ENCODE measurements at places on chromosomes 6 and 20.

GRCh38 chr20:14193443-14193842, 144.0 kb downstream of the FLRT3 start:
- DNase-seq: no peak

DNA sequence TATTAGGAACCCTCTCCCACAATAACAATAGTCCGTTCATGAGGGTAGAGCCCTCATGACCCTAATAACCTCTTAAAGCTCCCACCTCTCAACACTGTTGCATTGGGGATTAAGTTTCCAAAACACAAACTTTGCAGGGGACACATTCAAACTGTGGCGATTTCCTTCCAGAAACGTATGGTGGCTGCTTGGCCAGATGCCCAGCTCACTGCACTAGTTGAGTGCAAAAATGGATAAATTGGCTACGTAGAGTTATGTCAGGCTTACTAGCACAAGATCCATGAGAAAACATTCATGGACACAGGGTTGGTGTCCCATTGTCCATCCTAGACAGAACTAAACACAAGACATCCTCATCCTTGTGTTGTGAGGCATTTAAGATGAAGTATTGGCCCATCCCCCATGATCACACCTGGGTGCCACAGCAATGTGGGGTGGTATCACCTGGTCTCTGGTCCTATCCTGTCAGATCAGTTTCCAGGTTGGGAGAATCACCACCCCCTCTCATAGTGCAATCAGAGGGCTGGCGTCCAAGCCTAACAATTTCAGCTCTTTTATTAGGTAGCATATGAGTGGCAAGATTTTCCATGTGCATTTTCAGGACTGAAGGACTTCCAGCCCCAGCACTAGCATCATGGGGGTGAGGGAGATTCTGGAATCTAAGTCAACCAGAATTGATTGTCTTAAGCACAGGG, 63.4 kb upstream of the ELOVL5 start:
- DNase-seq: no peak

DNA sequence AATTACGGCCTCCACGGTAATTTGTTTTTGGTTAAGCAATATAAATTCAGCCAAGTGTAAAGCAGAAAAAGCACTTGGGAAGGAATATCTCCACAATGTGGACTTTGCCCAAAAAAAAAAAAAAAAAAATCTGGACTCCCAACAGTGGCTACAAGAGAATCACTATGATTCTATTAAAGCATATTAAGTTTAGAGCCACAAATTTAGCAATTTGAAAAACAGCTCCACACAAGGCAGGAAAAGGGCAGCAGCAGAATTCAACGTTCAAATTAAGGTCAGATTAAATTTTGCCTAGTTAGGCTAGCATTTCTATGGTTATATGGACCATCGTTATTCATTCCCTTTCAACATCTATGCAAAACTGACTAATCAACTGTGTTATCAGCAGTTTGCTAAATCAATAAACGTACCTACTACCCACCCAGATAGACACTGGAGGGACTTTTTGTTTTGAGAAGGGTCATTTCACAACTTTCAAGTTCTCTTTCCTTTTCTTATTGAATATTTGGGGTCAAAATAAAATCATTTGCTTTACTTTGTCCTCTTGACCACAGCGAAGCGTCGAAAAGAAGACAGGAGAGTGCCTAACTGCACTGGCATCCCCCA, 1.0 kb downstream of the MCM9 start:
- DNase-seq: no peak

- DNase-seq: no peak
These were observed 3.1 kb downstream of the METTL24 start for GRCh38 chr6:110355022-110355421.

- no peak for DNase-seq
These were observed 8.2 kb upstream of the PYGB start for GRCh38 chr20:25239387-25240370.

- no peak for DNase-seq
These were observed 90.0 kb upstream of the INSM1 start for GRCh38 chr20:20277894-20278335.

DNA sequence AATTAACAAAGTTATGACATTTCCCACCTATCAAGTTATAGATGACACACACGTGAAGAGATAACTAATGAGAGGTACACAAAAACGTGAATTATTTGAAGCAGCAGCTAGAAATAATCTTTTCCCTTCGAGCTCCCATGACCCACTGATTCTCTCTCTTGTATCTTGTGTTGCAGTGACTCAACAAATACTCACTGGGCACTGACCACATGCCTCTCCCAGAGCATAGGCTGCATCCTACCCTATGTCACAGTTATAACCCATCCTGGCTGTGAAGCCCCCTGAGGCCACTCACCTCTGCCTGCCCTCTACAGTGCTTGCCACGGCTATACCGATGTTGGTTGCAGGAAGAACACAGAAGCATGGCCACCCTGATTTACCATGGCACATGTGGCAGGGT, 91.8 kb downstream of the INSM1 start:
- DNase-seq: no peak

DNA sequence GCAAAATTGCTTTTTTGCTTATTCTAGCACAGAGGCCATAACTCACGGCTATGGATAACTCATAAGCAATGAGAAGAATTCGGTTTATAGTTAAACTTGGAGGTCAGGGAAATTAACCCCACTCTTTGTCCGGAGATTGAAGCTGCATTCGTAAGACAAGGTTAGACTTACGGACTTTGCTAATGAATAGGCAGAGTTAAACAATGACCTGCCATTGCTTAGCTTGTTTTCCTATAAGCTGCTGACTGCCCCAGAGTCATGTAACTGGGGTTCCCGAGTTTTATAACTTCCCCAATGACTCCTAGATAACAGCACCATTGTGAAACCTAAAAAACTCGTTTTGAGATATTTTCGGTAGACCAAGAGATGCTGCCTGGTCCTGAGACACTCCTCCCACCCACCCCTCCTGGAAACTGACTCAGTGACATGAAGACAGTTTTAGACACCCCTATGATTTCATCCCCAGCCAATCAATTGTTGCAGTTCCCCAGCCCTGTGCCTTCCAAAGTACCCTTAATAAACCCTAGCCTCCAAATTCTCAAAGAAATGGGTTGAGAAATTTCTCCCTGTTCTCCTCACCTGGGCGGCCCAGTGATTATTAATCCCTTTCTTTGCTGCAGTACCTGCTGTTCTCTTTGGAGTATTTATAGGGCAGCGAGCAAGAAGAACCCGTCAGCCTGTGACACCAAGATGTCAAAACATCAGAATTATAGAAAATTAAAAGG, 33.1 kb upstream of the MCUR1 start:
- no peak for DNase-seq

- DNase-seq: peak; percentile 41
These were observed 31.8 kb upstream of the ELMO2 start for GRCh38 chr20:46438156-46438750.

DNA sequence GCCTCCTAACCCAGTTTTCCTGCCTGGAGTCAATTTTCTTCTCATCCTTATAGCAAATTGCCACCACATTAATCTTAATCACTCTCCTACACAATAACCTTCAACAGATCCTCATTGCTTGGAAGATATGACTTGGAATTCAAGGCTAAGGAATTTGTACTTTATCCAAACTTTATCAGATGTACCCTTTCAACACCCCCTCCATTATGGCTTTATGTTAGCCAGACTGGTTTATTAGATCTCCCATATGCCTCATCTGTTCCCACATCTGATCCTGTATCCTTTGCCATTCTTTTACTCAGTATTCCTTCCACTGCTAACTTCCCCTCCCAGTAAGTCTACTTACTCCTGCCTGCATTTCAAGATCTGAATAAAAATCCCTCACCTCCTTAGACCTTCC, 4.0 kb upstream of the FRK start:
- DNase-seq: no peak

DNA sequence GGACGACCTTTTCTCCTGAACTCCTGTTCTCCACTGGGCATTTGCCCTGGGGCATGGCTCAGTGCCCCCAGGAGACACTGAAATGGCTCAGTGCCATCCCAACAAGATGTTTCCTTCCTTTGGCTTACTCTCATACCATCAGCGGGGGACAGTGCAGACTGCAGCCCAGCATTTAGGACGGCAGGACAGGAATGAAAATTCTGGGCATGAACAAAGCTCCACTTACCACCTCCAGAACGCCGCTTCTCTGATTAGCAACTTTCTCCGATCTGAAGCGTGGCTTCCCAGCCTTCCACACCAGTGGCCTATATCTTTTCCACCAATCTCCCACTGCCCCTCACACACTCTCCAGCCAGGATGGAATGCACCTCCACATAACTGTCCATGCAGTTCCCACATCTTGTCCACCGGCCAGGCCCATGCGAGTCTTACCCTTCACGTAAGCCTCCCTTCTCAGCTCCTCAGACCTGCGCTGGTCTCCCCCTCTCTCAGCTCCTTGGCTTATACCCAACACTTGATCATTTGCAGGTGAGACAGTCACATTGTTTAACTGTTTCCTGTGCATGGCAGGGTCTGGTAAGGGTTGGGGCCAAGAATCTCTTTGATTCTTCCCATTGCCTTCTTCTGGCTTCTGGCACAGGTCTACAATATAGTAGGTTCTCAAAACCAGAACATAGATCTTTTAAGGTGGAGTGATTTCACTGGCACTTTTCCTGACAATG, 114.5 kb downstream of the FYN start:
- DNase-seq: no peak

- DNase-seq: no peak
These were observed 25.1 kb upstream of the CMTR1 start for GRCh38 chr6:37407948-37408347.

DNA sequence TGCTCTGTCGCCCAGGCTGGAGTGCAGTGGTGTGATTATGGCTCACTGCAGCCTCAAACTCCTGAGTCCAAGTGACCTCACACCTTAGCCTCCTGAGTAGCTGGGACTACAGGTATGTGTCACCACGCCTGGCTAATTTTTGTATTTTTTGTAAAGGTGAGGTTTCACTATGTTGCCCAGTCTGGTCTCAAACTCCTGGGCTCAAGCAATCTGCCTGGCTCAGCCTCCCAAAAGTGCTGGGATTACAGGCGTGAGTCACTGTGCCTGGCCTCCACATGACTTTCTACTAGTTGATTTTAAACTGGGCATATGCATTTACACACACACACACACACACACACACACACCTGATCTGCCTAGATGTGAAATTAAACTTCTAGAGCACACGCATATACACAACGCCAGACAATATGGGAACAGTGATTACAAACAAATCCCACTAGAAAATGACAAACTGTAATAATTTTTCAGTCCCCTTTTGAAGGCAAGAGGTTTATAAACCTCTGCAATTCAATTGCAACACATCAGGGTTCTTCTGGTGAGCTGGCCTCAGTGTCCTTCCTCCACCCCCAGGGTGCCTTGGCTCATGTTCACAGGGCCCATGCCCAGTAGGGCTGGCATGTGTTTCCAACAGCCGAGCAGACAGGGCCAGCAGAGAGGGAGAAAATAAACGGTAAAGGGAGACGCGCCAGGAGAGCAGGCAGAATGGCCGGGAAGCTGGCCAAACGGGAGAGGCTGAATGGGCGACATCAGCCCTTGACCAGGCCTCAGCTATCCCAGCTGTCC, 31.2 kb downstream of the PARD6B start:
- DNase-seq: no peak

GRCh38 chr6:21603082-21603952, 9.8 kb downstream of the SOX4 start:
- DNase-seq: no peak

GRCh38 chr6:138509371-138509770, 10.1 kb upstream of the NHSL1 start:
- DNase-seq: peak; percentile 50

GRCh38 chr6:128806261-128806660, 76.7 kb upstream of the LAMA2 start:
- DNase-seq: no peak

- no peak for DNase-seq
These were observed 22.3 kb upstream of the TOP1 start for GRCh38 chr20:41006126-41006935.

GRCh38 chr6:13248053-13248452, 80.3 kb downstream of the TBC1D7 start:
- DNase-seq: no peak

DNA sequence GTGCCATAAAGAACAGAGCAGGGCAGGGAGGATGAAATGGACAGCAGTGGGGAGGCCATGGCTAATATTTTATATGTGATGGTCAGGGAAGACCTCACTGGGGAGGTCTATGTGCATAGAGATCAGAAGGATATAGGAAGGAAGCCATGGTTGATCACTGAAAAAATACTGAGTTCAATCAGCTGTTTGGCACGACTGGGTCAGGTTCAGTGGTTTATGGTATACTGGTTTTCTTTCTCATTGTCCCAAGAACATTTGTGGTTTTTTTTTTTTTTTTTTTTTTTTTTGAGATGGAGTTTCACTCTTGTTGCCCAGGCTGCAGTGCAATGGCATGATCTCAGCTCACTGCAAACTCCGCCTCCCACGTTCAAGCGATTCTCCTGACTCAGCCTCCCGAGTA, 78.3 kb upstream of the TIAM2 start:
- DNase-seq: no peak

DNA sequence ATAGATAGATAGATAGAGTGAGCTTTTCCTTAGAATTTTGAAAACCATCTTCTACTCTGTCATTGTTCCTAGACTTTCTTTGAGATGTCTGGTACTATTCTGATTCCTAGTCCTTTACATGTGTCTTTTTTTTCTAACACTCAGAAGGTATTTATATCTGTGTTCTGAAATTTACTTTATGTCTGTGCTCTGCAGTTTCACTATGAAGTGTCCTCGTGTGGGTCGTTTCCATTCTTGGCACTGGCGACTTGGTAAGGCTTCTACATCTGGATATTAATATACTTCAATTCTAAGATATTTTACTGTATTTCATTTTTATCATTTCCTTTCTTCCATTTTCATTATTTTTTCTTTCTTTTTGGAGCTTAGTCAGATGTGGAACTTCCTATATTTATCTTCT, 87.0 kb downstream of the FHL5 start:
- DNase-seq: no peak

GRCh38 chr20:460707-461106, 1.6 kb downstream of the TBC1D20 start:
- DNase-seq: no peak

DNA sequence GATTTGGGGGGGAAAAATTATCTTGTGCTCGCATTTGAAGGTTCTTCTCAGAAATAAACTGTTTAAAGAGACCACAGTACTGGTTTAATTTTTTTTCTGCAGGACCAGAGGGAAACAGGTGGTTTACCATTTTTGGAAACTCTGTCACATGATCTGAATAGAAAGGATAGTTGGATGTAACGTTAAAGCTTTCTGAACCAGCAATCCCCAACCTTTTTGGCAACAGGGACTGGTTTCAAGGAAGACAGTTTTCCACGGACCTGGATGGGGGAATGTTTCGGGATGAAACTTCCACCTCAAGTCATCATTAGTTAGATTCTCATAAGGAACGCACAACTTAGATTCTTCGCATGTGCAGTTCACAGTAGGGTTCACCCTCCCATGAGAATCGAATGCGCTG, 50.4 kb downstream of the MCM8 start:
- no peak for DNase-seq

DNA sequence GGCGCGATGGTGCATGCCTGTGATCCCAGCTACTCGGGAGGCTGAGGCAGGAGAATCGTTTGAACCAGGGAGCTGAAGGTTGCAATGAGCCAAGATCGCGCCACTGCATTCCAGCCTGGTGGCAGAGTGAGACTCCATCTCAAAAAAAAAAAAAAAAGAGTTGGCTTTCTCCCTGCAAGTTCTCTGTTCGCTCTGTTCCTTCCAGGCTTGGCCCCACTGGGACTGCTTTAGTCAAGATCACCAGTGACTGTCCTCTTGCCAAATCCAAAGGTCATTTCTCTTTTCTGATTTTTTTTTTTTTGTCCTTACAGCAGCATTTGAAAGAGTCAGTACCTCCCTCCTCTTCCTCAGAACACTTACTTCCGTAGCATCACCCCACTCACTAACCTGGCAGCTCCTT, 10.8 kb upstream of the GNRH2 start:
- DNase-seq: no peak

GRCh38 chr20:51610761-51611624, 68.5 kb upstream of the NFATC2 start:
- no peak for DNase-seq
